CD4-positive, alpha-beta T cell treated with Interleukin-12 subunit alpha and Interleukin-12 subunit beta, for 1 hour (primary cell): ENCODE measurements at places on chromosomes 6 and 20.

DNA sequence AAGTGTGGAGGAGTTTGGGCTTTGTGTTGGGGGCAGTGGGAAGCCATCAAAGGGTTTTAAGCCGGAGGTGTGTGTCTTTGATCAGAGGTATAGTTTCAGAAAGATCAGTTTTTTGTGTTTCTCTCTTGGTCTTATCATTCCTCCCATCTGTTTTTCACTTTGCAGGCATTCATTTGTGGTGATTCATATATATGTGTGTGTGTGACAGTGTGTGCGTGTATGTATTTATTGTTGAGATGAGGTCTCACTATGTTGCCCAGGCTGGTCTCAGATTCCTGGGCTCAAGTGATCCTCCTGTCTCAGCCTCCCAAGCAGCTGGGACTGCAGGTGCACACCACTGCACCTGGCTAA is 11.1 kb upstream of the SERINC3 start:
- peak; percentile 23 for DNase-seq

DNA sequence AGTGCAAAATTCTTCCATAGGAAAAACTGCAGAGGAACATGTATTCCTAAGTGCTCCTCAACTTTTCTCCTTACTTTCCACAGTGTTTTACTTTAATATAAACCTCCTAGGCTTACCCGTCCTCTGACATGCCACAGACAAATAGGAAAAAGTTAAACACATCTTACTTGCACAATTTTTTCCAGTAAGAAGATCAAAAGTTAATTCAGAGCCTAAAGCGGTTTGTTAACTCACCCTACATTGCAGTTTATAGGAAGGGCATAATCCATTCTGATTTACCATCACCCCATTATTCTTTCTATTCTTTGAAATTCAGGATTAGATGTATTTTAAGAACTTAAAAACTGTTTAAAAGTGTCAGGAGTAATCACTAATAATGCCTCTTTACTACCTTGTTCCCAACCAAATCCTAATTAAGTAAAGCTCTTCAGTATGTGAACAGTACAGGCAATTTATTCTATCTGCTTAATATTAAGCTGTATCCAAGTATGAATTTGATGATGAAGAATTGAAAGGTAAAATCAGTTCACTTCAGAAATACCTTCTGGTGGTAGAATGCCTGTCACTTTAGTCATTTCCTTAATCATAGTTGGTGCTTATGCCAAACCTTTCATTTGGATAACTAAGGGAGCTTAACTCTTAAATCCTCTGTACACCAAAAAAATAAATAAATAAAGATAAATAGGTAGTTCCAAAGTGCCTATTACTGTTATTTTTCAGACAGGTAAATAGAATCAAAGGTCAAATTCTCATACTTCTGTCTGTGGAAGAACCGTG is 292.0 kb downstream of the ALDH8A1 start:
- DNase-seq, result no peak

- DNase-seq, result no peak
These were observed 63.9 kb downstream of the JARID2 start for GRCh38 chr6:15309611-15310283.

GRCh38 chr6:124963416-124963785 is 1.2 kb downstream of the RNF217 start:
- no peak for DNase-seq

- DNase-seq, result no peak
These were observed 28.8 kb downstream of the RARS2 start for GRCh38 chr6:87561017-87561416.

GRCh38 chr20:61310954-61311353 is 58.9 kb downstream of the CDH4 start:
- DNase-seq, result no peak

DNA sequence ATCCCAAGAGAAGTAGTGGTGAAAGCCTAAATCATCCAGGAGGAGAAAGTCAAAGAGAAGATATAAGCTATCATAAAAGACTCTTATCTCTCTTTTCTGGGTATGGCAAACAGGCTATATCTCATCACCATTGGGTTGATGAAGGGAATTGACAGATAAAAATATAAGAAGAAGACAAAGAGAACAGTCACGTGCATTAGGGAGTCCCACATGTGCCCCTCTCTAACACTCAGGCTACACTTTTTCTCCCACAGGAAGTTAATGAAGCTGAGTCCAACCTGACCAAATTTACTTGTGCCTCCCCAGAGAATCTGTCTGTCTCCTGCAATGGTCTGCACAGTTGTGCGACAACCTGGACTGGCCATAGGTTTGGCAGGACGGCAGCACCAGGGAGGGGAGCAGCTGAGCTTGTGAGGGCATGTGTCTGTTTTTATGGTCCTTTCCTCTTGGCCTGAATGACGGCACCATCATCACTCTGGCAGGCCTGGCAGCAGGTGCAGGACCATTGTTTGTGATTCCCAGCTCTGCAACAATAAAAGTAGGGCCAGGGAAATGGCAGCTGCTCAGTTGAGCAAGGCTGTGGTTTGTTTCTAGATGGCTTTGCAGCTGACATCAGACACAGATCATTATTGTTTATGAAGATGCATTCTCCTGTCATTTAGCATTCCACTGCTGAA is 144.5 kb upstream of the MCHR2 start:
- no peak for DNase-seq

DNA sequence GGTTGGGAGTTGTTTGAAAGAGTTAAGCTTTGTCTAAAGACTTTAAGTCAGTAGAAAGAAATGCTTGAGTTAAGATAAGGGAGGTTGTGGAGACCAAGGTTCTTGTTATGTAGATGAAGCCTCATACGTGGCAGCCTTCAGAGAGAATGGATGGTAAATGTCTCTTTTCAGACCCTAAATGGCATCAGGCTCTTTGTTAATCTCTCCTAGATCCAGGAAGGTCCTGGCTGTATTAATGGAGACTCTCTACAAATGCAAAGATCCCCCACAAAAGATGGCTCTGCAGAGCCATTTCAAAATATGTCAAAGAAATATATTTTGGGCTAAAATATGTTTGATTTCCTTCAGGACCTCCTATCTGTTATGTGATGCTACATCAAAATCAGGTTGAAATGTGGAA is 161.6 kb downstream of the ADAT2 start:
- DNase-seq, result no peak

DNA sequence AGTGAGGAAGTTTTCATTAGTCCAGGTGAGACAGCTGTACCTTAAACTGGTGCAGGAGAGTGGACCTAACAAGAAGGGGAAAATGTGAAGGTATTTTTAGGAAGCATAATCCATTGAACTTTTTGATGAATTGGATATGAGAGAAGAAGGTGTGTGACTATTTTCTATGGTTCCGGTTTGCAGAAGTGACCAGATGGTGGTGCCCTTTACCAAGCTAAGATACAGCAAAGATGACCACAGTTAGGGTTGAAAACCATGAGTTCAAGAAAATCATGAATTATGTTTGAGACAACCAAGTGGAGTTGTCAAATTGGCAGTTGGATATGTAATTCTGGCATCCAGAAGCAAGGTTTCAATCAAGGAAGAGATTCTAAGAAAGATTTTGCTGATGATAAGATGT is 61.9 kb upstream of the NRSN1 start:
- no peak for DNase-seq

- no peak for DNase-seq
These were observed 122.7 kb downstream of the TIAM2 start for GRCh38 chr6:155117785-155118184.

DNA sequence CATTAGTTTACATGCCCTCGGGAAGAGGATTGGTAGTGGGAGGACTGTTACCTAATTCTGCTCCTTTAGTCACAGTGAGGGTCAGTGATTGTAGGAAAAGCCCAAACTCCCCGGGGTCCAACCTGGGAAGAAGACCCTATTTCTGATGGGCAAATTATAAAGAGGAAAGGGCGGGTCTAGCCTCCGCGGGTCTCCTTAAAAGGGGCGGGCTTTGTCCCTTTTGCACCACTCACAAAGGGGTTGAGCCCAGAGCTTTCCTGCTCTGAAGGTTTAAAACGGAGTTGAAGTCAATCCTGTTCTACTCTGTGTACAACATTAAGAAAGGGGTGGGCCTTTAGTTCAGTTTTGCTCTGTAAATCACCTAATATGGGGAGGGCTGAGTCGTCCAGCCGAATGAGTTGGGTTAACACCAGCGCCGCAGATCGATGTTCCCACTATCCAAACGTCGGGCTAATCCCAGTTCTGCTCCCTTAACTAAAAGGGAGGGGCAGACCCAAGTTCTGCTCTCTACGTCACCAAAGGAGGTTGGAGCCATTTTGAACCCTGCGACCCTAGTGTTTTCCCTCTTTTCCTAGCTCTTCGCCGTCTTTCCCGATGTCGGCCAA is 920 bp upstream of the RNF5 start:
- peak; percentile 69 for DNase-seq

DNA sequence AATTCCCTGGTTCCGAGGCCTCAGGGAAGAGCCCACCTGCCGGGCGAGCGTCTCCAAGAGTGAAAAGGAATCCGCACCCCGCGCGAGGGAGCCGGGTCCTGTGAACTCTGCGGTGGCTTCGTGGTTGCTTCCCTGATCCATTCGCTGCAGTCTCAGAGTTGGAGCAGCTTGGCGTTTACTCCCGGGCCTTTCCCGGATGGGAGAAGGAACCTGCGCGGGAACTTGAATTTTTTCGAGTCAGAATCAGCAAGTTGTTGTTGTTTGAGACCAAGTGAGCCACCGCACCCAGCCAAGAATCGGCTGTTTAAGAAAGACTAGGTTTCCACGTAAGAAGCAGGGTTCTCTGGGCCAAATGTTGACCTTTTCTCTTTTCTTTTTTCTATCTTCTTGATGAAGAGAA is 12.9 kb downstream of the PRSS16 start:
- no peak for DNase-seq

DNA sequence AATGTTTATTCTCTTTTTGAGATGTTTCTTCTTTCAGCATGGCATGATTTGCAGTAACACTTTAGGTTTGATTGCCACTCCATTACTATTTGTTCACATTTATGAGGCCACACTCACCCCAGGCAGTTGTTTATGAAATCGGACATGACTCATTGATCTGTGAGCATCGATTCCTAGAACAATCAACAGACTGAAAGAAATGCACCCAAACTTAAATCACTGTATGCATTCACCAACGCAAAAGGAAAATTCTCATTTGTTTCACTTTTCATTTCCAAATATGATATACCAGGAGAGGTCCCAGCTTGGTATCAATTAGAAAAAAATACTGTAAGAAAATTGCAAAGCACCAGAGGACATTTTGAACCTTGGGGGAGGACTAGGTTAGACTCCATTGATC is 5.4 kb upstream of the GJA10 start:
- no peak for DNase-seq
